ENCODE measurements at places on chromosomes 16 and 17. TPM values are rescaled to one million over a fixed set of nuclear protein-coding genes. Genes with fewer than 3 reads are reported as not detected.

DNA sequence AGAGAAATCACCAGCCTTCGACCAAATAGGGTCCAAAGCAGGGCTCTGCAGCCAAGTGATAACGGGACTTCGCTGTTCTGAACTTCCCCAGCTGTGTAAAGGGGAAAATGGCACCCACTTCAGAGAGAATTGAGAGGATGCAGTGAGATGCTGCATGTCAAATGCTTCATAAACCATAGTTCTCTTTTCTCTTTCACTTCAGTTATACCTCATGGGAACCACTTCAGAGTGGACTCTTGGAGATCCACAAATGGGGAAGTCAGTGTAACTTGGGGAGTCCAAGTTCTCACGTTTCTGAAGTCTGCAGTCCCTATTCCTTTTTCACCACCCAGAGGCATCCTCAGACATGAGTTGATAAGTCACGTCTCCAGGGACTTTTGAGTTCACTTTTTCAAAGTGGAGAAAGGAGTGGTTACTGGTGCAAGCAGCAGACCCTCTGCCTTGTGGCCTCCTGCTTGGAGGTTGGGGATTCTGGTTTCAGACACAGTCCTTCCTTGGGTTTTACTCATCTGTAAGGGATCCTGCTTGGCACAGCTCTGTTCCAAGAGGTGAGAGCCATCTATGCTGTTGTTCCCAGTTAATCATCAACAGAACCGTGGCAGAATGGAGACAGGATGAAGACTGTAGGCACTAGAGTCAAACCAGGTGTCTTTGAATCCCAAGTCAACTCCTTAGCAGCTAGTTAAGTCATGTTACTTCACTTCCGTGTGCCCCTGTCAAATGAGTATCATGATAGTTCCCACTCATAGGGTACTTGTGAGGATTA, 123.4 kb upstream of the NOL11 start:
- no peak for DNase-seq

DNA sequence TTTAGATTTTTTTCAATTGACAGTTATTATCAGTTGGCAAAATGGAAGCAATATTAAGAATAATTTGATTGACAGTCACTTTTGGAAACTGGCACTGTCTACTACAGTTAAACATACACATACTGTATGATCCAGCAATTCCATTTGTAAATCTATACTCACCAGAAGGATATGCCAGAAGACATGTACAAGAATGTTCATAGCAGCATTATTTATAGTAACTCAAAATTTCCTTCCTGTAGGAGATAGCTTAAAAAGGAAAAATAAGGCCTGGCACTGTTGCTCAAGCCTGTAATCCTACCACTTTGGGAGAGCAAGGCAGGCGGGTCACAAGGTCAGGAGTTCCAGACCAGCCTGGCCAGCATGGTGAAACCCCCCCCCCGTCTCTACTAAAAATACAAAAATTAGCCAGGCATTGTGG, 89.3 kb downstream of the VMP1 start:
- peak; percentile 29 for DNase-seq

- DNase-seq = peak; percentile 36
Measured at GRCh38 chr17:9150446-9151090, 129.3 kb downstream of the NTN1 start.

- no peak for DNase-seq
Measured at GRCh38 chr17:32910769-32911168, 17.2 kb upstream of the TMEM98 start.

- no peak for DNase-seq
Measured at GRCh38 chr16:12570046-12570618, 233.6 kb downstream of the CPPED1 start.

Gene LRRC75A
- polyA plus RNA-seq = 1.7 TPM

Measured in fibroblast of lung (primary cell).